Stimulated activated CD8-positive, alpha-beta memory T cell treated with anti-CD3 and anti-CD28 coated beads, Interleukin-7, amount 100 ng/mL, for 4 hours (primary cell): ENCODE measurements at places on chromosomes 1 and 21.

GRCh38 chr1:245710961-245711903, 556.4 kb downstream of the KIF26B start:
- DNase-seq: no peak

DNA sequence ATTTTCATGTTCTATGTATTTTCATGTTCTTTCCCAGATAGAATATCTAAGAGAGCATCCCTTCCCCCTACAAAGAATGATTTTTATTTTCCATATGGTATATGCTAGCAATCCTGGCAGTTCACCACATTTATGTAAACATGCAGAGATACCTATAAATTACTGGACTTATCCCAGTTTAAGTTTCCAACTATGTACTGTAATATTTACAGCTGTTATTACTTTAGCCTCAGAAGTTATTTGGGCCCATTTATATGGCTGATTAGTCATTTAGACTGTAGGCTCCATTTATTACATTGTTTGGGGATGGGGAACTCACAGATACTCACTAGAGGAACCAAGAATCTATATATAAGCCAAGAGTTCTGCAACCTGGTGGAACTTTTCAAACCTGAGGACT, 84.8 kb upstream of the WARS2 start:
- DNase-seq: no peak

- DNase-seq: no peak
These were observed 18.4 kb downstream of the RIT1 start for GRCh38 chr1:155892796-155893195.

GRCh38 chr1:52907068-52907811, 14.3 kb downstream of the ECHDC2 start:
- no peak for DNase-seq

GRCh38 chr21:45768011-45768739, 124.7 kb downstream of the PCBP3 start:
- DNase-seq: peak; percentile 39
